ENCODE measurements at places on chromosomes 5 and 9.

DNA sequence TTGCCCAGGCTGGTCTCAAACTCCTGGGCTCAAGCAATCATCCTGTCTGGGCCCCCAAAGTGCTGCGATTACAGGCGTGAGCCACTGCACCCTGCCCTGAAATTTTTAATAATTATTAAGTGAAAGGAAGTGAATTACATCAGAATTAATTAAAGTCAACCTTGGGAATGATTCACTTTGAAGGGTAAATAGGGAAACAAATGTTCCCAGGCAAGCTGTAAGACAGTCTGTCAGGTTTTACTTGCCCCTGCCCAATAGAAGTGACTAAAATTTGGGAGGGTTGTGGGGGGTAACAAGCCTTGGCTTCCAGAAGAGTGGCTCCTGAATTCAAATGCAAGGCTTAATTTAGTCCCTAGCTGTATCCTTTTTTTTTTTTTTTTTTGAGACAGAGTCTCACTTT is 1.3 kb upstream of the LIX1 start:
- no peak for DNase-seq

- DNase-seq = peak; percentile 30
These were observed 38.6 kb upstream of the CEMIP2 start for GRCh38 chr9:71806901-71807307.

DNA sequence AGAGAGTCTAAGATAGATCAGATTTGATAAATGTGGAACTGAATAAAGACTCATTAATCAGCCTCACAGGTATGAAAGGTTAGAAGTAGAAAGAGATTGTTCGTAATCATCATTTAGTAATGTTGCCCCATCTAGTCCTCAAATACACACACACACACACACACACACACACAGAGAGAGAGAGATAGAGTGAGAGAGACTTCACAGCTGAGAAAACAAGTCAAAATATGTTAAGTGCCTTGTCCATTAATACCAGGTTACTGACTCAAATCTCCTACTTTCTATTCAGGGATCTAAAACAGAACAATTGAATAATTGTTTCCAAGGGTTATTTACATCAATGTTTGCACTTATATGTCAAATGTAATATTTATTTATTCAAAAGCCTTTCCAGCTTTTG is 284.6 kb downstream of the MRPS30 start:
- no peak for DNase-seq

DNA sequence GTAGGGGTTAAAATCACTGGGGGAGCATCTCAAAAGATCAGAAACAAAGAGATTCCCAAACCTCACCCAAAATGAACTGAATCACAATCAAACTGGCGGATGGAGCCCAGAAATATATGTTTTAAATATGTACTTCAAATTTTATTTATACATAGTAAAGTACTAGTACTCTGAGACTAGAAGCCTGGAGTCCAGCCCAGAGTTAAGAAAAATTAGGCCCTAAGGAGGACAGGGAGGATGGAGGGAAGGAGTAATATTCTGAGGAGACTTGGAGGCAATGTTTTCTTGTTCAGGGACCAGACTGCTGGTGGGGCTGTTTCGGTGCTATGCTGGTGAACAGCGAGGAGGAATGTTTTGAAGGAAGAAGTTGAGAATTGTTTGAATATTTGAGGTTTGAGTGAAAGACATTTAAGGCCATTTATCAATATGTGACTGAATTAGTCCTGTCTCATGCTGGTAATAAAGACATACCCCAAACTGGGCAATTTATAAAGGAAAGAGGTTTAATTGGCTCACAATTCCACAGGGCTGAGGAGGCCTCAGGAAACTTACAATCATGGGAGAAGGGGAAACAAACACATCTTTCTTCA is 552.4 kb upstream of the DAB2 start:
- DNase-seq = no peak

- no peak for DNase-seq
These were observed 592.5 kb upstream of the CLINT1 start for GRCh38 chr5:158451203-158451992.

- DNase-seq = no peak
These were observed 391.2 kb downstream of the HINT1 start for GRCh38 chr5:130773813-130774212.

DNA sequence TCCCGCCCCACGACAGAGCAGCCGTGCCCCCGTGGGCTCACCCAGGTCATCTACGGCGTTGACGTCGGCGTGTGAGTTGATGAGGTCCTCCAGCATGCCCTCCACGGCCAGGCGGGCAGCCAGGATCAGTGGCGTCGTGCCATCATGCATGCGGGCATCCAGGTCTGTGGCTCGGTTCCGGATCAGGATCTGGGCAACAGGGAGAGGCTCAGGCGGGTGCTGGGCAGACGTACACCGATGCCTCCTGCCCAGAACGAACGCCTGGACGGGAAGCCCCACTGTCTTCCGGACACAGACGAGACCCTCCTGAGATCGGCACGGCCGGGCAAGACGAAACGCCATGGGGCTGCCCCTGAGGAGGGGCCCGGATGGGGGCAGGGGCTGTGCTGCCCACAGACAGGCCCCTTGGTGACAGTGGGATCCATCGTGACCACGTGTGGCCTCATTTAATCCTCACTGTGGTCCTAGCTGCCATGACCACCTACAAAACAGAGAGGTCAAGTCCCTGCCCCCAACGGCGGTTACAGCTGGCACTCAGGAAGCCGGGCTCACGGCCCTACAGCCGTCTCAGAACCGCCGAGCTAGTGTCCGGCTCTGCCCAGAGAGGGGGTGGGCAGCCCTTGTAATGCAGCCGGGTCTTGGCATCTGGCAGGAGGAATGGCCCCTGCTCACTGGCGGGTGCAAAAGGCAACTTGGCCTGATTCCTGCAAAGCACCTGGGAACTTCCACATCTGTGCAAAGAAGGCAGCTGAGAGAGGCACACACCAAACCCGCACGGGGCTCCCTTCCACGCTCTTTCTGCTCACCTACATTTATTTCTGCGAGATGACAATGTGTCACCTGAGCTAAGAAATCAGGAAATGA is 16.5 kb upstream of the SEC16A start:
- DNase-seq = no peak

- DNase-seq = no peak
These were observed 57.4 kb downstream of the PSMB7 start for GRCh38 chr9:124357721-124358361.

- no peak for DNase-seq
These were observed 372.2 kb downstream of the TMEM232 start for GRCh38 chr5:110354311-110354710.

- no peak for DNase-seq
These were observed 195.5 kb upstream of the CLINT1 start for GRCh38 chr5:158054223-158055110.

DNA sequence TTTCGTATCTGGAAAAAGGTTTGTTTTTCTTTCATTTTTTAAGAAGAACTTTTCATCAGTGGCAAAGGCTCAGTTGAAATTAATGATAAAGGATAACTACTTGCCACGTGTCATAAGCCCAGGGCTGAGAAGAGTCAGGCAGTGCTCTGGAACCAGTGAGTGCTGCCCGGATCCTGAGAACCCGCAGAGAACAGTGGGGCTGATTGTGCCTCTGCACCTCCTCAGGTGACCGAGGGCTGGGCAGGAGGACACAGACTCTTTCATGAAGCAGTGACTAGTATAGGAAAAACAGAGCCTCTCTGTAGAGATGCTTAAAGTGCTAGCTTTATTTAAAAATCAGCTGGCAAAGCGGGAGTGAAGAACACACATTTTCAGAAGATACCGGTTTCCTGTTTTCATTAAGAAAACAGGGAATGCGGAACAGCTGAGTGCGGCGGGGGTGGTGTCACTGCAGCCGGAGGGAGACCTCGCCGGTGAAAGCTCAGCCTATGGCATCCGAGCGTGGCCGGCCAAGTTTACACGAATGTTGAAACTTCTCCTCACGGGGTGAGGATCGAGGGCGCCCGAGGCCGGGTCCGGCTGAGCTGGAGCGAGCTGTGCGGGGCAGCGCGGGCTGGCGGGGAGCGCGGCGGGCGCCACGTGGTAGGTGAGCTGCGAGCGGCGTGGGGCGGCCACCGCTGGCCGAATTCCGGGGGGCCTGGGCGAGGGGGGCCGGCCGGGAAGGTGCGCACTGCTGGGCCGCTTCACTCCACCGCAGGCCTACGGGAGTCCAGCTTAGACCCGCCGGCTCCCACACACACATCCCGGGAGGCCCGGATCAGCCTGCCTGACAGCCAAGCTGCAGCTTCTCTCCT is 134.7 kb upstream of the DMRT1 start:
- peak; percentile 3 for DNase-seq

DNA sequence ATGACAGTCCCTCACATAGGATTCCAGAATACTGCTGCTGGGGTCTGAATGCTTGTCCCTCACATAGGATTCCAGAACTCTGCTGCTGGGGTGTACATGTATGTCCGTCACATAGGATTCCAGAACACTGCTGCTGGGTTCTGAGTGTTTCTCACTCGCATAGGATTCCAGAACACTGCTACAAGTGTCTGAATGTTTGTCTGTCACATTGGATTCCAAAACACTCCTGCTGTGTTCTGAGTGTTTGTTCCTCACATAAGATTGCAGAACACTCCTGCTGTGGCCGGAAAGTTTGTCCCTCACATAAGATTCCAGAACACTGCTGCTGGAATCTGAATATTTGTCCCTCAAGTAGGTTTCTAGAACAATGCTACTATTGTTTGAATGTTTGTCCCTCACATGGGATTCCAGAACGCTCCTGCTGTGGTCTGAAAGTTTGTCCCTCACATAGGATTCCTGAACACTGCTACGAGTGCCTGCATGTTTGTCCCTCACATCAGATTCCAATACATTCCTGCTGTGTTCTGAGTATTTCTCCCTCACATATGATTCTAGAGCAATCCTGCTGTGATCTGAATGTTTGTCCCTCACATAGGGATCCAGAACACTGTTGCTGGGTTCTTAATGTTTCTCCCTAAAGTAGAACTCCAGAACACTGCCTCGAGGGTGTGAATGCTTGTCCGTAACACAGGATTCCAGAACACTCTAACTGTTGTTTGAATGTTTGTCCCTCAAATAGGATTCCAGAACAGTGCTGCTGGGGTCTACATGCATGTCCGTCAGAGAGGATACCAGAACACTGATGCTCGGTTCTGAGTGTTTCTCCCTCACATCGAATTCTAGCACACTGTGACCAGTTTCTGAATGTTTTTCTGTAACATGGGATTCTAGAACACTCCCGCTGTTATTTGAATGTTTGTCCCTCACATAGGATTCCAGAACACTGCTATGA is 200.4 kb downstream of the FOXD4L6 start:
- no peak for DNase-seq

GRCh38 chr9:103397868-103398600 is 402.9 kb downstream of the CYLC2 start:
- no peak for DNase-seq

- DNase-seq = no peak
These were observed 18.5 kb upstream of the SUSD3 start for GRCh38 chr9:93039976-93040375.

GRCh38 chr5:109192027-109192426 is 217.7 kb downstream of the PJA2 start:
- DNase-seq = no peak
